Suprapubic skin (tissue), 4 donors: ENCODE measurements at places on chromosomes 5 and 9.

GRCh38 chr5:17178373-17178675 lies 39.1 kb upstream of the BASP1 start:
- H3K27ac ChIP-seq: no peak overlapping the region
- no peaks in the 10 kb centered on the region for H3K27me3 ChIP-seq
- no peaks in the 10 kb centered on the region for H3K36me3 ChIP-seq

GRCh38 chr5:55541056-55541635 lies 6.4 kb upstream of the PLPP1 start:
- no peaks in the 10 kb centered on the region for H3K27me3 ChIP-seq
- no peak overlapping the region for H3K27ac ChIP-seq
- no peaks in the 10 kb centered on the region for H3K36me3 ChIP-seq
- DNase-seq: no peak
- no peaks in the 10 kb centered on the region for H3K4me1 ChIP-seq

DNA sequence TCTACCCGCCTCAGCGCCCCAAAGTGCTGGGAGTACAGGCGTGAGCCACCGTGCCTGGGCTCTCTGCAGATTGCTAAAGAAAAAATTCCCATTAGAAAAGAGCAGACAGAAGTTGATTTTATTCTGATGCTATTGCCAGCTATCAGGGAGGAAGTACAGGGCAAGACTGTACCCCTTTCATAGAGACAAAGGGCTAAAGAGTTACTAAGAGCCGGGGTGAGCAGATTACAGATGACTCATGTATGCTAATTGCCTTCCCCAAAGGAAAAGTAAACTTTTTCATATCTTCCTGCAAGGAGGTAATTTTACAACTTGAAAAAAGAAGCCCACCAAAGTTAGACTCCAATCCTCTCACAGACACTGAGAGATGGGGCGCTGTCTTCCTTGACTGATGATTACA lies 42.3 kb upstream of the MCTP1 start:
- no peaks in the 10 kb centered on the region for H3K27me3 ChIP-seq
- DNase-seq: no peak
- H3K4me1 ChIP-seq: no peaks in the 10 kb centered on the region
- H3K27ac ChIP-seq: no peak overlapping the region

GRCh38 chr9:113515862-113516261 lies 52.3 kb downstream of the RGS3 start:
- H3K27me3 ChIP-seq: no peaks in the 10 kb centered on the region
- no peaks in the 10 kb centered on the region for H3K4me1 ChIP-seq
- H3K27ac ChIP-seq: no peak overlapping the region

GRCh38 chr9:92965061-92965758 lies 17.9 kb downstream of the FGD3 start:
- H3K4me3 ChIP-seq: peak overlapping the region; percentile 37
- no peaks in the 10 kb centered on the region for H3K27me3 ChIP-seq
- peak; percentile 61 for DNase-seq
- H3K27ac ChIP-seq: peak overlapping the region; percentile 71
- peaks cover 6% of the 10 kb centered on the region for H3K4me1 ChIP-seq
- no peaks in the 10 kb centered on the region for H3K36me3 ChIP-seq

GRCh38 chr9:128454991-128455390 lies 815 bp upstream of the ODF2 start:
- peaks cover 11% of the 10 kb centered on the region for H3K36me3 ChIP-seq
- H3K4me3 ChIP-seq: no peak overlapping the region
- peaks cover 16% of the 10 kb centered on the region for H3K4me1 ChIP-seq
- no peaks in the 10 kb centered on the region for H3K27me3 ChIP-seq
- H3K27ac ChIP-seq: no peak overlapping the region
- DNase-seq: no peak

- no peak overlapping the region for H3K27ac ChIP-seq
- no peaks in the 10 kb centered on the region for H3K27me3 ChIP-seq
These were observed 11.9 kb downstream of the ERBIN start for GRCh38 chr5:65938256-65938655.

DNA sequence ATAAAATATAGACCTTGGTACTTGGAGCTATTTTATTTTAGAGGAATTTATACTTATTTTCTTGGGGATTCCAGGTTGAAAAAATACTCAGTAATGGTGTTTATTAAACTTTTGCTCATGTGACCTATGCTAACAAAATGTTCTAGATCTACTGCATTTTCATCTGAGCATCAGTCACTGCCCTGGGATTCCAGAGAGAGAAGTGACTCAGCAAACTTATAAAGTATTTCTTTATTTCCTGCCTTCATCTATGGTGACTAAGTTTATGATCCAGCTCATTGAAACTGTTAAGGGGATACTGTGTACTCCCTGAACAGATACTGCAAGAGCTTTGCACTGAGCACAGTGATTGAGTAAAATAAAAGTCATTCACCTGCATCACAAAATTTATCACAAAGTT lies 298.5 kb upstream of the CDH18 start:
- no peak for DNase-seq
- H3K27me3 ChIP-seq: no peaks in the 10 kb centered on the region
- H3K4me1 ChIP-seq: no peaks in the 10 kb centered on the region
- no peaks in the 10 kb centered on the region for H3K36me3 ChIP-seq
- H3K27ac ChIP-seq: no peak overlapping the region

DNA sequence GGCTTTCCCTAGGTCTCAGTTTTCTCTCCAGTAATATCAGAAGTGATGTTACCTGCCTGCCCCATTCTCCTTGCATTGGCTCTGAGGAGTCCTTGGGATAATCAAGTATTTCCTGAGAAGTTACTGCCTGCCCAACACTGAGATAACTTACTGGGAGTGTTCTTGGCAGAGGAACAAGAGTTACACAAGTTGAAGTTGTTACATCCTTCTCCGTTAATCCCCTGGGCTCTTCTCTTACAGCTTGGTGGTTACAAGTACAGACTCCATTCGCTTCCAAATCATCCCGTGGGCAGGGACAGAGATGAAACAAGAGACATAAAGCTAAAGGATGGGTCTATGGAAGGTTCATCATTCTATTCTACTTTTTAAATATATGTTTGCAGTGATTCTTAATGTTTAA lies 74.1 kb upstream of the SAP30L start:
- H3K27me3 ChIP-seq: no peaks in the 10 kb centered on the region
- H3K36me3 ChIP-seq: peaks cover 4% of the 10 kb centered on the region
- DNase-seq: no peak
- no peak overlapping the region for H3K4me3 ChIP-seq
- H3K27ac ChIP-seq: peak overlapping the region; percentile 47

- H3K27me3 ChIP-seq: no peaks in the 10 kb centered on the region
- peaks cover 37% of the 10 kb centered on the region for H3K4me1 ChIP-seq
- no peak for DNase-seq
- peak overlapping the region; percentile 5 for H3K4me3 ChIP-seq
These were observed 198.7 kb upstream of the MAP3K1 start for GRCh38 chr5:56616454-56617160.

- no peaks in the 10 kb centered on the region for H3K4me1 ChIP-seq
- peaks cover 4% of the 10 kb centered on the region for H3K36me3 ChIP-seq
- H3K27ac ChIP-seq: no peak overlapping the region
- H3K4me3 ChIP-seq: no peak overlapping the region
These were observed 111.4 kb downstream of the RAPGEF6 start for GRCh38 chr5:131523500-131524185.

DNA sequence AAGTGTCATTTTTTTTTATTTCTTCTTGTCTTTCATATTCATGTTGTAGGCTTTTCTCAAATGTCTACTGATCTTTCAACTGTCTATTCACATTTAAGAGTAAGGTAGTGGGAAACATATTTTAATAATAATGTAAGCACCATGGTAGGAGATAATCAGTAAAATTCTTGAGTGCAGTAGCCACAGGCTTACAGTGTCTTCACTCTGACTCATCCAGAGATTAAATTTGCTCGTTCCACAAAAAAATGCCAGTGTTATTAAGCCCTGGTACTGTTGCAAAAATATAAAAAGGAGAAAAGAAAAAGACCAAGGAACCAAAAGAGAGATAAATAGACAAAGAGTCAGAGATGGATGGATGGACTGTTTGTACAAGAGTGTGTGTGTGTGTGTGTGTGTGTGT lies 43.0 kb downstream of the PARP8 start:
- DNase-seq: no peak
- H3K4me1 ChIP-seq: peaks cover 8% of the 10 kb centered on the region
- no peaks in the 10 kb centered on the region for H3K36me3 ChIP-seq
- H3K27me3 ChIP-seq: no peaks in the 10 kb centered on the region
- no peak overlapping the region for H3K27ac ChIP-seq

DNA sequence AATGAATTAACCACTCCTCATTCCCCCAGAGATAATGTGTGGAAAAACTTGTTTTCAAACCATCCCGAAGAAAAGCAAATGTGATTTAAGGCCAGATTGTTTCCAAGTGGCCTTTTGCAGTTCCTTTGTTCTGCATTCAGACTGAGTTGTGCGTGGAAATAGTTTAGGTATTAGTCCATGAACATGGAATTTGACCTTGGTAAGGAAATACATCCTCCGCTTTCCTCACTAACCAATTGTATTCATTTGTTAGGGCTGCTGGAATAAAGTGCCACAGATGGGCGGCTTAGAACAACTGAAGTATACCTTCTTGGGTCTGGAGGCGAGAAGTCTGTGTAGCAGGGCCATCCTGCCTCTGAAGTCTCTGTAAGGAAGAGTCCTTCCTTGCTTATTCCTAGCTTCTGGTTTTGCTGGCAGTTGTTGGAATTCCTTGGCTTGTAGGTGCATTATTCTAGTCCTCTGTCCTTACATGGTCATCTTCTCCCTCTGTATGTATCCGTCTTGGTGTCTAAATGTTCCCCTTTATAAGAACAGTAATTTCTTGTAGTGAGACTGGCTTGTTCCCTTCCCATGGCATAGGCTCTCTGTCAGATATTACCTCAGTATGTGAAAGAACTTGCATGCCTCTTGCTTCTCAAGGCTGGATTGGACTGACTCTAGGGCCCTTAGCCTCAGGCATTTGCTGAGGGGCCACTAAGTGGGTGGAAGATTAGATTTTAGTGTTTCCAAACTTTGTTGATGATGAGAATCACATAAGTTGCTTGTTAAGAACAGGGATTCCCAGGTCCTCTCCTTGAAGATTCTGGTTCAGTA lies 53.9 kb downstream of the RAI14 start:
- no peak overlapping the region for H3K27ac ChIP-seq
- DNase-seq: no peak
- no peaks in the 10 kb centered on the region for H3K27me3 ChIP-seq
- no peak overlapping the region for H3K4me3 ChIP-seq
- peaks cover 10% of the 10 kb centered on the region for H3K4me1 ChIP-seq
- no peaks in the 10 kb centered on the region for H3K36me3 ChIP-seq

GRCh38 chr9:25716220-25716872 lies 38.1 kb upstream of the TUSC1 start:
- H3K4me1 ChIP-seq: peaks cover 9% of the 10 kb centered on the region
- no peaks in the 10 kb centered on the region for H3K27me3 ChIP-seq
- H3K36me3 ChIP-seq: no peaks in the 10 kb centered on the region
- H3K27ac ChIP-seq: peak overlapping the region; percentile 15
- no peak overlapping the region for H3K4me3 ChIP-seq
- DNase-seq: no peak

DNA sequence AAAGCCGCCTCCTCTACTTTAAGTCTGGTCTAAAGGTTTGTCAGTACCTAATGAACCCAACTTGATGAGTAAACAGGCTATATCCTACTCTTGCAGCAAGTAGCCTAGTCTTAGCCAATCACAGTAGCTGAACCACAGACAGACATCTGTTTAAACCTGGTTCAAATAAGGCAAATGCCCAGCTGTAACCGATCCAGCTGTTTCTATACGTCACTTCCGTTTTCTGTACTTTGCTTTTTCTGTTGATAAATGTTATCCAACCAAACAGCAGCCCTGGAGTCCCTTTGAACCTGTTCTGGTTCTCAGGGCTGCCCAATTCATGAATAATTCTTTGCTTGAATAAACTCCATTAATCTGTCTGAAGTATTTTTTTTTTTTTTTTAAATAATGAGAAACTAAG lies 76.9 kb upstream of the EQTN start:
- H3K27ac ChIP-seq: no peak overlapping the region
- DNase-seq: no peak
- no peaks in the 10 kb centered on the region for H3K36me3 ChIP-seq
- peaks cover 26% of the 10 kb centered on the region for H3K4me1 ChIP-seq
- H3K4me3 ChIP-seq: no peak overlapping the region

DNA sequence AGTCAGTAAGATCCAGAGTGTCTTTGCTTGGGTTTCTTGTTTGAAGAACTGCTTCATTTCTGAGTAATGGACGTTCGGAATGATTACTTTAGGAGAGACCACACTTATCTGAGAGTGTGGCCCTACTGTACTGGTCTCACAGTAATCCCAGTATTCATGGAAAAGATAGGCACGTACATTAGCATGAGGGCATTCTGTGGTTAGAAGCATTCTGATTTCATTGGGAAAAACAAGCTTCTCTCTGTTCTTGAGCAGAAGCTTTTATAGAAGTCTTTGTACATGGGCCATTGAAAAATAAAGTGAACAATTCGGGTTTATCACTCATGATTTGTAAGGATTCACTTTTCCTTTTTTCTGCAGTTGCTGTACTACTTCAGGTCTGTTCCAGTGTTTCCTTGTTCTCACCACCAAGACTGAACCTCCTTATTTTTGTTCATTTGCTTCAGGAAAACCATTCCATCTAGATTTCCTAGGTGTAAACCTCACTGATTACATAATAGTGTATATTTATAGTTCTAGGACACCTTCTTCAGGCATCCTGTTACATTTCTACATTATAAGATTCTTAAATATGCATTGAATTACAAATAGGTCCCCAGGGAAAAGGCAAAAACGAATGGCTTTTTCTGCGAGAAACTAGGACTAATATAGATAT lies 10.1 kb downstream of the TGFBR1 start:
- no peaks in the 10 kb centered on the region for H3K27me3 ChIP-seq
- H3K27ac ChIP-seq: no peak overlapping the region
- H3K36me3 ChIP-seq: no peaks in the 10 kb centered on the region
- peaks cover 43% of the 10 kb centered on the region for H3K4me1 ChIP-seq
- no peak for DNase-seq

- H3K36me3 ChIP-seq: no peaks in the 10 kb centered on the region
- H3K27ac ChIP-seq: peak overlapping the region; percentile 70
- no peak overlapping the region for H3K4me3 ChIP-seq
- peaks cover 13% of the 10 kb centered on the region for H3K27me3 ChIP-seq
These were observed 135.6 kb downstream of the ZNF354C start for GRCh38 chr5:179195561-179196404.

DNA sequence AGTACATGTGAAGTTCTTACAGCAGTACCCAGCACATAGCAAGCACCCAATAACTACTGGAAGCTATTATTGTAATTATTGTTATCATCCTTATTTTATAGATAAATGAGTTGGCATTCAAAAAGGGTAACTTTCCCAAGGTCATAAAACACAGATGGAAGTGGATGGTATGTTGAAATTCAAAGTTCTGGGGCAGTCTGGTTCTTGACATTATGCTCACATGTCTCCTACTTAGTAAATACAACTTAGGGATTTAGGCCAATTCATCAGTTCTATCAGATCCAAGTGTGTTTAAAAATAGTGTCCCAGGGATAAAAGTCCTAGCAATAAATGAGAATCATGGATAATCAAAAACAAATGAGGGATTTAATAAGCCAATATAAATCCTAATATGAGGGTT lies 265.2 kb downstream of the ADAMTSL1 start:
- H3K27me3 ChIP-seq: no peaks in the 10 kb centered on the region
- DNase-seq: no peak
- H3K36me3 ChIP-seq: no peaks in the 10 kb centered on the region
- H3K27ac ChIP-seq: no peak overlapping the region
- peaks cover 2% of the 10 kb centered on the region for H3K4me1 ChIP-seq

GRCh38 chr5:127011153-127011552 lies 19.2 kb downstream of the MARCHF3 start:
- no peaks in the 10 kb centered on the region for H3K27me3 ChIP-seq
- no peak for DNase-seq

- DNase-seq: no peak
These were observed 115.3 kb downstream of the SLIT3 start for GRCh38 chr5:169185626-169186025.

GRCh38 chr5:119383008-119383407 lies 27.2 kb downstream of the TNFAIP8 start:
- no peaks in the 10 kb centered on the region for H3K36me3 ChIP-seq
- no peak overlapping the region for H3K27ac ChIP-seq
- no peaks in the 10 kb centered on the region for H3K27me3 ChIP-seq
- no peak for DNase-seq
- no peak overlapping the region for H3K4me3 ChIP-seq
- H3K4me1 ChIP-seq: peaks cover 40% of the 10 kb centered on the region
